ENCODE measurements at places on chromosomes 16 and 17. TPM values are rescaled to one million over a fixed set of nuclear protein-coding genes. Genes with fewer than 3 reads are reported as not detected.
A peak's percentile ranks its signal among the peaks of the same experiment; 100 is the strongest.

DNA sequence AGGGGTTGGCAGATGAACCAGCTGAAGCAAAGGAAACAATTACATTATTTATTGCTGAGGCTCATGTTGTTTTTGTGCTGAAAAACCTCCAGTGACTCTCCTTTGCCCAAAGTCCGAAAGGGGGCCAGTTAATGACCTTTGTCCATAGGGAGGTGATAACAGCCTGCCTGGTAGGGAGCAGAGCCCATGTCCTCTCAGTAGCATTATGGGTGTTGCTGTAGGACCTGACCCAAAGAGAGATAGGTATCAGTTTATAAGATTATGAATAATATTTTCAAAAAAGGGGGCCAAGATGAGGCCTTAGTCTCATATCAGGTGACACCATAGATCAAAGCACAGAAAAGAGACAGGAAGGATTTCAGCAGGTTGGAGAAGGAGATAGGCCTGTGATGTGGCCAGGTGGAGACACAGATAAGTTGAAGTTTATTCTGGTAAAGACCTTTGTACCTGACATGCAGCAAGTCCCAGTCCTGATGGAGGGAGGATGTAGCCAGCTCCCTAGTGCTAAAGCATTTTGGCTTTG is 55.1 kb downstream of the CENPV start:
- DNase-seq, result no peak
- no peak overlapping the region for H3K27ac ChIP-seq
- H3K36me3 ChIP-seq, result peaks cover 10% of the 10 kb centered on the region
- H3K4me3 ChIP-seq, result no peak overlapping the region

GRCh38 chr16:1979271-1980029 is 1.8 kb downstream of the NOXO1 start:
- DNase-seq, result peak; percentile 51
- H3K36me3 ChIP-seq, result peaks cover 29% of the 10 kb centered on the region
- H3K4me3 ChIP-seq, result no peak overlapping the region
- H3K27me3 ChIP-seq, result peaks cover 26% of the 10 kb centered on the region

- no peak for DNase-seq
- no peaks in the 10 kb centered on the region for H3K36me3 ChIP-seq
- no peak overlapping the region for H3K27ac ChIP-seq
Measured at GRCh38 chr17:40922239-40922638, 15.2 kb downstream of the KRT23 start.

DNA sequence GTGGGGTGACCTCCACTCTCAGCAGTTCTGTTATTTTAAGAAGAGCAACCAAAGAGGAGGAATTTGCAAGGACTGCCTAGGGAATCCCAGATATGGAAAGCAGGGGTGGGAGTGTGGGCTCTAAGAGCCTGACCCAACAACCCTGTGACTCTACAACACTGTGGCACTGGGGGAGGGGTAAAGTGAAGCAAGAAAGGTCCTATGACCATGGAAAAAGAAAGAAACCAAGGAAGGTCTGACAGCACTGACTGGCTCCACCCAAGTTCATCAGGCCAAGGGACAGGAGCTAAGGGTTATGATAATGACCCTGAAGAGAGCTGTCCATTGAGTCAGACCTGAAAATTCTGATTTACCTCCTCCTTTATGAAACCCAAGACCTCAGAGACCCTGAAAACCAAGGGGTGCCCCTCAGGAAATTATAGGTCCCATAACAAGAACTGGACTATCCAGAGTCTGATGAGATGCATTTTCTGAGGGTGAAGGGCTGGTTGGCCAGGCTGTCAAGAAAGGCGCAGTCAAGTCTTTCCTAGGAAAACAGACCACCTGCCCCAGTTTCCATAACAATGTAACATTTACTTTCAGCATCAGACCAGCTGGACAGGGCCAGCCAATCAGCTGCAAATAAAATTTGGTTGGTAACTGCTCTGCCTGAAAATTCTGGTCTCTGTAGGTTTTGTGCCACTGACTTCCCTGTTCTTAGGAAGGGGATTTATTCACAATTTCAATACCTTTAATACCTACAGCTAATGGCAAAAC is 53.8 kb upstream of the MTMR4 start:
- no peaks in the 10 kb centered on the region for H3K27me3 ChIP-seq
- peaks cover 3% of the 10 kb centered on the region for H3K4me1 ChIP-seq
- H3K27ac ChIP-seq, result no peak overlapping the region
- no peak for DNase-seq

EPOP gene
- total RNA-seq, result 38.0 TPM

DNA sequence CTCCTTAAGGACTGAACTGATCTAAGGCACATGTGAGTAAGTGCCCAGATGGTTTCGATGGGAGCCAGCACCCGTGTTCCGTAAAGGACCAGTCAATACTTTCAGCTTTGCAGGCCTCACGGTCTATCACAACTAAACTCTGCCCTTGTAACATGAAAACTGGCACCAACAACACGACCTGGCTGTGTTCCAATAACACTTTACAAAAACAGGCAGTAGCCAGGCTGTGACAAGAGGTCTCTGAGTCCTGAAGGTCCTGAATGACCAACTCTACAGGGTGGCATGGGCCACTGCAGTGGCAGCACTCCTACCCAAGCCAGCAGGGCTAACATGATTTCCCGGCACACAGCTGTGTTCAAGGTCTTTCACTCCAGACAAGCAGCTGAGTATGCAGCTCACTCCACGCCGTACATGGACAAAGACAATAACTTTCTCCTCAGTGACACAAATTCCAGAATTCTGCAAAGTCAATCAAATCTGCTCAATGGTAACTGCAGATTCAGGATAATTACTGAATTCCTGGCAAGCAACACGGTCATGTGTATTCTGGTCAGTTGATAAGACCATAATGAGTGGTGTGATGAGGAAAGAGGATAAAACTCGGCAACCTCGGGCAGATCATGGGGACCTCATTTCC is 15.3 kb downstream of the NPLOC4 start:
- no peak overlapping the region for H3K4me3 ChIP-seq
- H3K27me3 ChIP-seq, result no peaks in the 10 kb centered on the region
- peaks cover 1% of the 10 kb centered on the region for H3K4me1 ChIP-seq
- H3K36me3 ChIP-seq, result peaks cover 46% of the 10 kb centered on the region
- no peak for DNase-seq

GRCh38 chr16:31876951-31877828 is 3.6 kb downstream of the ZNF267 start:
- H3K4me3 ChIP-seq, result peak overlapping the region; percentile 90
- H3K36me3 ChIP-seq, result peaks cover 77% of the 10 kb centered on the region
- peak; percentile 74 for DNase-seq
- peak overlapping the region; percentile 99 for H3K27ac ChIP-seq
- peaks cover 71% of the 10 kb centered on the region for H3K4me1 ChIP-seq
- no peaks in the 10 kb centered on the region for H3K27me3 ChIP-seq

TMEM235 gene
- total RNA-seq, result not detected

Data from activated CD4-positive, alpha-beta memory T cell treated with anti-CD3 and anti-CD28 coated beads for 36 hours (primary cell).